HFFc6 (cell line): ENCODE measurements at places on chromosomes 12 and 14. TPM values are rescaled to one million over a fixed set of nuclear protein-coding genes. Genes with fewer than 3 reads are reported as not detected.

The KRT74 gene
- total RNA-seq: not detected in 2 replicates

DNA sequence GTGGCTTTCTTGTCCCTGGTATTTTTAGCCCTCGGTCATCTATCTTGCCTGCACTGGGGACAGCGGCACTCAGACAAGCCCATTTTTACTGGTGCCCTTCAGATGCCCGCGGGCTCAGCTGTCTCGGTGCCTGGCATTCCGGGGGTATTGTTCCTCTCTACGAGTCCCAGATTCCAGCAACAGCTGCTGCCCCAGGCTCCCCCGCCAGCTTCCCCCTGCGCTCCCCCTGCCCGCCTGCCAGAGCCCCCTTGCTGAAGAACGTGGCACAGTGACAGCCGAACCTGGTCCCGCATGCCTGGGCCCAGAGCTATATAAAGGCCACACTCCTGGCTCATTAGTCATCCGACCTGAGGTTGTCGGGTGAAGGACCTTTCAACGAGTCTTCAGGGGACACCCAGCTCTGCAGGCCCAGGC is 10.9 kb upstream of the MYL2 start:
- peaks cover 10% of the 10 kb centered on the region for H3K27me3 ChIP-seq
- peaks cover 7% of the 10 kb centered on the region; the same call in 1 of the 2 replicates for H3K4me1 ChIP-seq
- H3K4me3 ChIP-seq: no peak overlapping the region

The LALBA gene
- not detected in 2 replicates for total RNA-seq

GRCh38 chr14:101535232-101535631 is 26.1 kb upstream of the DIO3 start:
- no peaks in the 10 kb centered on the region; the same call in 1 of the 2 replicates for H3K36me3 ChIP-seq
- no peak overlapping the region for H3K27ac ChIP-seq
- no peaks in the 10 kb centered on the region for H3K4me1 ChIP-seq
- H3K4me3 ChIP-seq: no peak overlapping the region

- no peak for DNase-seq
- peaks cover 29% of the 10 kb centered on the region for H3K4me1 ChIP-seq
- peak overlapping the region; percentile 90 for H3K4me3 ChIP-seq
- no peaks in the 10 kb centered on the region for H3K27me3 ChIP-seq
- H3K27ac ChIP-seq: peak overlapping the region; percentile 76
Observed at GRCh38 chr12:118015944-118016343, 559 bp upstream of the RFC5 start.

- H3K27ac ChIP-seq: no peak overlapping the region
- no peaks in the 10 kb centered on the region for H3K36me3 ChIP-seq
- H3K4me3 ChIP-seq: no peak overlapping the region
Observed at GRCh38 chr12:107580750-107581618, 104.6 kb upstream of the PWP1 start.

DNA sequence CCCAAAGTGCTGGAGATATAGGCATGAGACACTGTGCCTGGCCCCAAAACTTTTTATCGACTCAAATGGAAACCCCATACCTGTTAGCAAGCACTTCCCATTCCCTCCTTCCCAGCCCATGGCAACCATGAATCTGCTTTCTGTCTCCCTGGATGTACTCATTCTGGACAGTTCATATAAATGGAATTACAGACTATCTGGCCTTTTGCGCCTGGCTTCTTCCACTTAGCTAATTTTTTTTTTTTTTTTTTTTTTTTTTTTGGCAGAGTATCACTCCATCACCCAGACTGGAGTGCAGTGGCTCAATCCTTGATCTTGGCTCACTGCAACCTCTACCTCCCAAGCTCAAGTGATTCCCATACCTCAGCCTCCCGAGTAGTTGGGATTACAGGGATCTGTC is 134.5 kb upstream of the MED13L start:
- no peaks in the 10 kb centered on the region for H3K36me3 ChIP-seq
- H3K27me3 ChIP-seq: no peaks in the 10 kb centered on the region; the same call in none of the 2 replicates
- peaks cover 25% of the 10 kb centered on the region for H3K4me1 ChIP-seq
- DNase-seq: no peak
